Left forelimb (tissue), 1 donor: ENCODE measurements at places on chromosomes 7 and 10.
A peak's percentile ranks its signal among the peaks of the same experiment; 100 is the strongest.

DNA sequence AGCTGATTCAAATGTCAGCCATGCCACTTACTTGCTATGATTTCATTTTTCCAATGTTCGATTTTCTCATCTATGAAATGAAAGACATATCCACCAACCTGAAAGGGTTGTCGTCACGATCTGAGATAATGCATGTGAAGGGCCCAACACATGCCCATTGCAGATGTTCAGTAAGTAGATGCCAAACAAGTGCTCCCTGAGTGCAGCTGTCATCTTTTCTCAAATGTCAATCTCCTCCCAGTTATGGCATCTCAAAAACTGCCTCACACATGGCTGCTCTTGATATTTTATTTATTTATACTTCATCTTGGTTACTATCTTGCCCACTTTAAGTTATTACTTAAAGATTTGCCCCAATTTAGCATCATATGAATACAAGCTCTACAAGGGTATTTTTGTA, 16.8 kb downstream of the CPEB3 start:
- DNase-seq: no peak

DNA sequence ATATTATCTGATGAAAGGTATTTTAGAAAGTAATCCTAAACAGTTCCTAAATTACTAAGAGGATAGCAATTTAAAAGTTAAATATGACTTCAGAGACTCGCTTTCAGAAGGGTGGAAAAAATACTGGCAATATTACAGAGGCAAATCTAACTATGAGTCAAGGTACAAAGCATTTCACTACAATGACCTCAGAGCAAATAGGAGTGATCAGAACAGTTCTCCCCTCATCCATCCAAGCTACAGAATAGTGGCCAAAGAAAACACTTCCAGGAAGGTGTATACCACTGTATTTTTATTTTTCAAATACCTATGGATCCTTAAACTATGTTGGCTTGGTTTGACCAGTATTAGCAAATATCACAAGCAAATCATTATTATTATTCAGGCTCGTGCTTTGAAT, 112.8 kb upstream of the ODAD2 start:
- no peak for DNase-seq

- DNase-seq: no peak
Measured at GRCh38 chr10:30403494-30403893, 30.5 kb upstream of the MAP3K8 start.

- no peak for DNase-seq
Measured at GRCh38 chr10:92150823-92151222, 140.1 kb downstream of the CPEB3 start.

GRCh38 chr7:124515106-124515830, 250.3 kb downstream of the GPR37 start:
- DNase-seq: no peak

DNA sequence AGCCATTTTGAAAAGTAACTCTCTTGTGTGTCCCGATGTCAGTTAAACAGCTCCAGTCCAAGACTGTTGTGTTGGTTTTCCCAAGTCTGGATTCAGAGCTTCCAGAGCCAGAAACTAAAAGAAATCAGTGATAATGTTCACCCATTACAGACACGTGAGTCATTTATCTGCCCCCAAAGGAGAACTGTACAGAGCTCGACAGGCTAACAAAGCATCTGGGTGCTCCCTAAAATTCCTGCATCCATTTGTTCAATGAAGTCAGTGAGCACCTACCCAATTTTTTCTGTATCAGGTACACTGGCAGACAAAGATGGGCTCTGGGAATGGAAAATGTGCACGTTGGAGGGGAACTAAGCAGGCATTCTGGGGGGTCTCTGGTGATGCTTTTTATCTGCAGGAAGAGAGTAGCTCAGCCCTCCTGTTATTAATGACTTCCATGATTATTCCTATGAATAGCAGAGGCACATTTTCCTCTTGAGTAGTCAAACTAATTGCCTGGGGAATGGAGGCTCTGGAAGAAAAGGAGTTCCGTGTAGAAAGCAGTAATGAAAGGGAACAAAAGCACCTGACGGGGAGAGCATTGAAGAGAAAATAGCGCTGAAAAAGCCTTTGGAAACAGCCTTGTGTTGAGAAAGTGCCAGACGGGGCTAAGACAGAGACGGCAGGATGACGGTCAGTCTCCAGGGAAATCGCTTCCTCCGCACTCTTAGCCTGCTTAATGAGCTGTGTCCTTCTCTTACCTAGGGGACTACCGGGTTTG, 75.3 kb downstream of the GAD2 start:
- no peak for DNase-seq

DNA sequence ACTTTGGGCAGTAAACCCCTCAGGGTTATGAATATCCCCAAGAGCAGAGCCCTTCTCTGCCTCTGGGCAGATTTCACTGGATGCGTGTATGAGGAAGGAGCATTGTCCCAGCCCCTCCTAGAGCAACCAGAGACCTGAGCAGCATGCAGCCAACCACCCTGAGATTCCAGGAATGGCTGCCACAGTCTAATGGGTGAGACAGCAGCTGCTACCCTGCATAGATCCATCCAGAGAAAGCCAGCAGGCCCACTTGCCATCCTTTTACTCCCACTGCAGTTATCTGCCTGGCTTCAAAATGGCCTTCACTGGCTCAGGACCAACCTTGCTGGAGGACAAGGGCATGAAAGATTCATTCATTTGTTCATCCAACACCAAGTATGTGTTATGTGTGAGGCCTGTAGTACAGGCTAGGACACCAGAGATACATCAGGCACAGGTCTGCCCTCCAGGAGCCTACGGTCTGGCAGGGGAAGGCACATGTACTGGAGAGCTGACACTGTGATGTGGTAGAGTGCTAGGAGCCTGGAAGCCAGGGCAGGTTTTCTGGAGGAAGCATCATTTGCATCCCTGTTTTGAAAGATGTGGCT, 26.2 kb upstream of the C10orf105 start:
- no peak for DNase-seq

- DNase-seq: no peak
Measured at GRCh38 chr10:48957361-48958151, 17.9 kb upstream of the LRRC18 start.

DNA sequence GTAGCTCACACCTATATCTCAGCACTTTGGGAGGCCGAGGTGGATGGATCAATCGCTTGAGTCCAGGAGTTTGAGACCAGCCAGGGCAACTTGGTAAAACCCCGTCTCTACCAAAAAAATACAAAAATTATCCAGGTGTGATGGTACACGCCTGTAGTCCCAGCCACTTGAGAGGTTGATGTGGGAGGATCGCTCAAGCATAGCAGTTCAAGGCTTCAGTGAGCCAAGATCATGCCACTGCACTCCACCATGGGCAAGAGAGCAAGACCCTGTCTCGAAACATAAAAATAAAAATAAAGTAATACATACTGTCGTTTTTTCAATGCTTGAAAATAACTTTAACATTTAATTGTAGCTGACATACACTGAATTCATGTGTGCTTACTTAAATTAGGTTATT, 57.3 kb downstream of the REEP3 start:
- DNase-seq: no peak

- DNase-seq: no peak
Measured at GRCh38 chr7:127231415-127231814, 21.3 kb downstream of the GRM8 start.

- DNase-seq: no peak
Measured at GRCh38 chr10:110176141-110177030, 31.0 kb upstream of the MXI1 start.

GRCh38 chr10:48494611-48495010, 110.3 kb downstream of the ARHGAP22 start:
- DNase-seq: no peak

DNA sequence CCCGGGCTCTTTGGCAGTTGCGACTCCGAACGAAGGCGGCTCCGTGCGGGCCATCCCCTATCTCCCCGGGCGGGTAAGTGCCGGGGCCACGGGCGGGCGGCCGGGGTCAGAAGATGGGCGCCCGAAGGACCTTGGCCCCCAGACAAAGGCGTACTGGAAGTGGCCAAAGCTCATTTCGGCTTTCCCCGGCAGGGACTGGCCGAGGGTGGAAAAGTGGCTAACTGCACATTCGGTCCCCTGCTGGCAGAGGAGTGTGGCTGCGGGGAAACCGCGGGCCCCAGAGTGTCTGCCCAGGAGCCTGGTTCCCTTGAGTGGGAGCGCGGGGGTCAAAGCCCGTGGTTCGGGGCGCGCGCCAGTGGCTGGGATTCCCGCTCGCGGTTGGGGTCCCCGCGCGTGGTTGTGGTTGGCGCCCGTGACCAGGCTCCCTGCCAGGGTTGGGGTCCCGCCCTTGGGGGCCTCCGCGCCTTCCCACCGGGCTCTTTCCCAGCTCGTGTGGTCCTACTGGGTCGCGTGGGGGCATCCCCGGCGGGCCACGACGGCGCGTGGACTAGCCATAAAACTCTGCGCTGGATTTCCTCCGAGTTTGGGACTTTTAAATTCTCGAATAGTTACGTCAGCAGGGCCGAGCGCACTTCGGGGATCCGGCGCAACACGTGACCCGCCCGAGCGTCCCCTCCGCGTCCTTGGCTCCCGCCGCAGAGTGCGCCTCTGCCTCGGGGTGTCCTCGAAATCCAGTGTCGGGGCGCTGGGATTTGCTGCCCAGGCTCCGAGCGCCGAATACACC, 124.4 kb downstream of the TACC2 start:
- peak; percentile 86 for DNase-seq

- peak; percentile 90 for DNase-seq
Measured at GRCh38 chr10:102064868-102065560, at the start of gene HPS6. Gene HPS6 (plus strand): TSS chr10:102065349. CDS start chr10:102065475, 126 bp downstream.

- DNase-seq: no peak
Measured at GRCh38 chr7:143172354-143172753, 10.9 kb upstream of the TAS2R39 start.

GRCh38 chr7:99806839-99807478, 20.9 kb upstream of the CYP3A43 start:
- DNase-seq: no peak

GRCh38 chr10:75356484-75356883, 45.1 kb downstream of the ZNF503 start:
- DNase-seq: no peak

- no peak for DNase-seq
Measured at GRCh38 chr7:100860702-100861615, 6.2 kb upstream of the TRIP6 start.

GRCh38 chr10:22607261-22607660, 107.1 kb downstream of the PIP4K2A start:
- DNase-seq: no peak

- peak; percentile 66 for DNase-seq
Measured at GRCh38 chr10:18658271-18659124, 733 bp upstream of the ARL5B start.

DNA sequence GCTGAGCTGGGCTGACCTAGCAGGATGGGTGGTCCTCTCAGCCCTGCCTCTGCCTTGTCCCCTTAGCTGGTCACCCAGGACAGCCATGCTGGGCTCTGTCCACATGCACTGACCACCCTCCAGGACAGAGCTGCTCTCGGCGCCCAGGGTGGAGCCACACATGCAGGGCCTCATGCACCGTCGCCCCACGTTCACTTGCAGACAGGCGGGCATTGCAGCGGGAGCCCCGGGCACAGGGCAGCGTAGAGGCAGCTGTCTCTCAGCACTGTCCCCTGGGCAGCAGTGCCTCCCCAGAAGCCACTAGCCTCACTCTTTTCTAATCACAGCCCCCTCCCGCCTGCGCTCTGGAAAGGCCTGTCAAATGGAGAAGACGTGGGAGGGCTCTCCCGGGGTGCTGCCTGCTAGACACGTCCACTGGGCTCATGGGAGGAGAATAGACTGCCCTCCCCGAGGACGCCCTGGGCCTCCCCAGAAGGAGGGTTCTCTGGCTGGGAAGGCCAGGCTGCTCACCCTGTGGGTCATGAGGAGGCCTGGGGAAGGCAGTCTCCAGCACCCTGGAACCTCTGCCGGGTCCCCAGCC, 37.4 kb downstream of the YKT6 start:
- no peak for DNase-seq

DNA sequence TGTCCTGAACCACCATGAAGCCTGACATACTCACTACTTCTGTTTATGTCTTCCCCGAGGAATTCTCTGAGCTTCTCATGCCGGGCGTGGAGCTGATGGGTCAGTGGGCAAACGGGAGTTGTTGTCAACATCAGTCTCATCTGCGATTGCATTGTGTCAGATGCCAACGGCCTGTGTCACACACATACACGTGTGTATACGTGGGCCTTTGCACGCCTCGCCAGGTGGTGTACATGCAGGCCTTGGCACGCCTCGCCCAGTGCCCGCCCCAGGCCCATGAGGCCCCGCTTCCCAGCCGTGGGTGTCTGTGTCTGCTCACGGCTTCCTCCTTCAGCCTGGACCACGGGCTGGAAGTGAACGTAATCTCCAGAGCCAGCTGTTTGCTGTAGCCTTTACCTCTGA, 7.5 kb upstream of the CSGALNACT2 start:
- DNase-seq: no peak

DNA sequence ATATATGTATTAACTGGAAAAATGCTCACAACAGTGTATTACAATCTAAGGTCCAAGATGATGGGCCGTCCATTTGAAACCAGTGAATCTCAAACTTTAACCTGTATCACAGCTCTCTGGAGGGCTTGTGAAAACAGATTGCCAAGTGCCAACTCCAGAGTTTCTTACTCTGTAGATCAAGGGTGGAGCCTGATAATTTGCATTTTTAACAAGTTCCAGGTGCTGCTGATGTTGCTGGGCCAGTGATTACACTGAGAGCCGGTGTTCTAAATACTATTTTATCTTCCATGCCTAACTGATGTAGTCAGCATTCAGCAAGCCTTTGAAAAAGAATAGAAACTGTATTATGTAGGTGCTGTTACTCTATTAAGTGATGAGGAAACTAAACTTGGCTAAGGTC, 269.9 kb upstream of the FERD3L start:
- no peak for DNase-seq

GRCh38 chr10:52488606-52489485, 174.8 kb downstream of the DKK1 start:
- no peak for DNase-seq

GRCh38 chr10:133009218-133009950, 67.0 kb upstream of the CFAP46 start:
- no peak for DNase-seq

DNA sequence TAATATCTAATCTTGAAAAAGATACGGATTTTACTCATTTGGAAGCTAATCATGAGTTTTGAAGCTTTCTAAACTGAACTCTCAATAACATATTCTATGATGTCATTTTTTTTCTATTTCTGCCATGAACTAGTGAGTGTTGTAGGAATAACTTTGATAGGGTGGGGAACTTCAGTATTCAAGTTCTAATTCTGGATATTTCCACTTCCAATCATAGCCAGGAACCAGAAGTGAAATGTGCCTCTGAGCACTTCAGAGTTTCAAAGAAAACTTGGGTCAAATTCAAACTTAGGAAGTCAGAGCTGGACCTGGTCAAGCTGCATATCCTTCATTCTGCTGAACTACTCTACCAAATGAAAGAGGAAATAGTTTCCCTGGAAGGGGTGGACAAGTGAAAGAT, 847 bp downstream of the AGMO start:
- DNase-seq: no peak

- no peak for DNase-seq
Measured at GRCh38 chr7:75944507-75944906, 29.6 kb downstream of the POR start.

DNA sequence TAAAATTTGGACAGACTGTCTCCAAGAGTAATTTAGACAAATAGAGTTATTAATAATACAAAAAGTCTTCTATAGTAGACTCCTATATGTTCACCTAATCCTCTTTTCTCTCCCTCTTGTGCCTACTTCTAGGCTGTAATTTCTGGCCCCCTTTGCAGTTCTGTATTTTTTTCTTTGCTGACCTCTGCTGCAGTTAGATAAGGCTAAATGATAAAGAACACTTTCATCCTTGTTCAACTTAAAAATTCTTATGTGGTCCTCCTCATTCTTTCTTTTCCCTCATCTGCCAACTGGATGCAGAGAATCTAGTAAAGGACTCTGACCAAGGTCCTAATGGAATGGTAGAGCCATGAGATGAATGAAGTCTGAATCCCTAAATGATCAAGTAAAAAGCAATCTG, 20.1 kb downstream of the GLCCI1 start:
- no peak for DNase-seq

- DNase-seq: no peak
Measured at GRCh38 chr10:21747809-21748208, 213.8 kb downstream of the MLLT10 start.
